ENCODE measurements at places on chromosomes 5 and 9.

- no peak for DNase-seq
Measured at GRCh38 chr5:144958002-144958401, 787.3 kb downstream of the KCTD16 start.

DNA sequence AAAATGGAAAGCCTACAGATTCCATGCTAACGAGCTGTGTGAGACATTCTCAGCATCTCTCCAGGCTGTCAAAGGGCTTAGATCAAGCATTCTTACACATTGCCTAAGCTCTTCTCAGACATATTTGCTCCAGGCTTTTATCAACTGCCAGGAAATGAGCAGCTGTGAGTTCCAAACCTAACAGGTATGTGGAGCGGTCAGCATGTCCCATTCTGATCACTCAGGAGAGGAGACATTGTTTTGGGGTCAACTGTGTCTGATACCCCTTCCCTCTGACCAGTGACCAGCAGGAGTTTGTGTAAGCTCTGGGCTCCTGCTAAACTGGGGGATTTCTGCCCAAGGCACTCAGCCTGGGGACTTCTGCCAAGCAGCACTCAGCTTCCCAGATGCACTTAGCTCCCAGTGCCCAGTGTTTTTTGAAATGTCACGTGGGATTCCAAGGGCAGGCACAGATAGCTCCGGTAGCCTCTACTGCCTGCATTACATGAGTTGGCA, 229.1 kb downstream of the SEC61B start:
- DNase-seq, result peak; percentile 61

DNA sequence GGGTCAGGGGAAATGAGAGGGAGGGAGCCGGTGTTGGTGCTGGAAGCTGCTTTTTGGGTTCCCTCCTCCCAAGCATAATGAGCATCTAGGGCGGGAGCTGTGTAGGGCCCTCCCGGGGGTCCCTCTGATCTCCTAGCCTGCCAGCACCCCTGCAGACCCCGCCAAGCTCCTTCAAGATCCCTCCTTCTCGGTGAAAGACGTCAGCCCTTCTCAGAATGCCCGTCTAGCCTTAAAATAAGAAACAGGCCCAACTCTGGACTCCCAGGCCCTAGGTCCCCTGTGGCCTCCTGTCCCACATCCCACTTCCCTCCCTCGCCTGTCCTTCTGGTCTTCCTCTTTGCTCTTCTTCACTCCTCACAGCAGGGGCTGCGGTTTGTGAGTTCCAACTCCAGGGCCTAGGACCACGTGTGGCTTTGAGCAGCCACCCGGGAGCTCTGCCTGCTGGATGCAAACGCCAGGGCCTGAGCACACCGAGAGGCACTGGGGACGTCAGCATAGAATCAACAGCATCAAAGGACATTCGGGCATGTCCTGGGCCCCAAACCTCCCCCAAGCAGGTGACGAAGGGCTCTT, 8.8 kb upstream of the SCGB3A1 start:
- DNase-seq, result no peak

DNA sequence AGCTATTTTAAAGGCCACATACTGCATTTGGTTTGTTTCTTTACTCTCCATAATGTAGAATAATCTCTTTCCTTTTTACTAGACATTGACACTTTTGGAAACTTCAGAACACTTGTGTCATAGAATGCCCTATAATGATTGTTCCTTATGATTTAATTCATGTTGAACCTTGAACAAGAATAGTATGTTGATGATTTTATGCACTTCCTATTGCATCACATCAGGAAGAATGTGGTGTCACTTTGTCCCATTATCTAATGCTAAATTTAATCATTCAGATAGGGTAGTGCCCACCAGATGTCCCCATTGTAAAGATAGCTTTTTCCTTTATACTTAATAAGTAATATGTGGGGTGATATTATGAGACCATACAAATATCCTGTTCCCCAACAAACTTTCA, 19.4 kb upstream of the DEPDC1B start:
- no peak for DNase-seq

- peak; percentile 90 for DNase-seq
Measured at GRCh38 chr9:69421908-69422801, 97.1 kb downstream of the ENTREP1 start.

- DNase-seq, result no peak
Measured at GRCh38 chr9:40911647-40912046, 216.8 kb downstream of the FOXD4L6 start.

GRCh38 chr5:120053841-120054240, 410.3 kb upstream of the PRR16 start:
- DNase-seq, result no peak

- no peak for DNase-seq
Measured at GRCh38 chr5:82158755-82159413, 119.3 kb downstream of the RPS23 start.

DNA sequence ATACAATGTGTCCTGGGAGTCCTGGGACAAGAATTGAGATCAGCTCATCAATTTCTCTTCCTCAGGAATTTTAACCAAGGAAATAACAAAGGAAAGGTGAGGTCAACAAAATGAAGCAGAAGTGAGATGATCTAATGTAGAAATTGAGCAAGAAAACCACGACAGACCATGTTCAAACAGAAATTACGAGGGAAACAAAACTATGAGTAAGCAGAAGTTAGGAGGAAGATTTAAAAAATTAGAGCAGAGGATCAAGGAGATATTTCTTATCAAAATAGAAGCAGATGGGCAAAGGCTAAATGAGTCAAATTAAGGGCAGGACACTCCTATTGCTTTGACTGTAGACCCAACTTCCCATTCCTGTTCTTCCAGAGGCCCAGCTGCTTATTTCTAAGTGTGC, 97.4 kb downstream of the HINT1 start:
- no peak for DNase-seq

- DNase-seq, result no peak
Measured at GRCh38 chr9:107180206-107180605, 102.9 kb upstream of the RAD23B start.

GRCh38 chr9:111158363-111158762, 120.1 kb upstream of the LPAR1 start:
- DNase-seq, result no peak

DNA sequence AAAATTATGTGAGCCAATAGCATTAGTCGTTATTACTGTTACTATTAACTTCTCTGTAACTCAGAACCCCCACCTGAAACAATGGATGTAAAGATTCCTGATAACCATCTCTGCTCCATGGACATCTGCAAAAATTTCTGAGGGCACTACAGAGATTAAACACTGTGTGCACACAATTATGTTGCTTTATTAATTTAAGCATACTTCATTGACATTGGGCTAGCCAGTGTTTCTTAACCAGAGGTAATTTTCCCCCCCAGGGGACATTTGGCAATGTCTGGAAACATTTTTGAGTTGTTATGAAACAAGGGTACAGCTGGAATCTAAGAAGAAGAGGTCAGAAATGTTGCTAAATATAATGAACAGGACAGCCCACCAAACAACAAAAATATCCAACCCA, 19.3 kb downstream of the SLIT3 start:
- DNase-seq, result no peak

GRCh38 chr5:18607570-18607969, 973.3 kb downstream of the TAF11L14 start:
- DNase-seq, result no peak
